Activated gamma-delta T cell treated with anti-CD3 and anti-CD28 coated beads, Interleukin-2, amount 50 U/mL, for 16 hours (primary cell): ENCODE measurements at places on chromosomes 16 and 17.

- DNase-seq: no peak
These were observed 414.1 kb upstream of the SALL1 start for GRCh38 chr16:51565184-51565583.

GRCh38 chr16:85166281-85166680 is 54.0 kb upstream of the CIBAR2 start:
- no peak for DNase-seq

DNA sequence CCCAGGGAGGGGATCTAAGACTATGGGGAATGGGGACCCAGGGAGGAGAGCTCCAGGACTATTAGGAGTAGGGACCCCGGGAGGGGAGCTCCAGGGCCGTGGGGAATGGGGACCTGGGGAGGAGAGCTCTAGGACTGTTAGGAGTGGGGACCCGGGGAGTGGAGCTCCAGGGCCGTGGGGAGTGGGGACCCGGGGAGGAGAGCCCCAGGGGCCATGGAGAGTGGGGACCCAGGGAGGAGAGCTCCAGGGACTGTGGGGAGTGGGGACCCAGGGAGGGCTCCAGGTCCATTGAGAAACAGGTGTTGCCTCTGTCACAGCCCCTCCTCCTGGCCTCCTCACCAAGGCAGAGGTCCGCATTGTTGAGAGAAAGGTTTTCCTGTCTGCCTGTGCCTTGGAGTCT is 16.0 kb downstream of the MPRIP start:
- DNase-seq: no peak

GRCh38 chr17:32590974-32591373 is 104.2 kb downstream of the CDK5R1 start:
- no peak for DNase-seq

DNA sequence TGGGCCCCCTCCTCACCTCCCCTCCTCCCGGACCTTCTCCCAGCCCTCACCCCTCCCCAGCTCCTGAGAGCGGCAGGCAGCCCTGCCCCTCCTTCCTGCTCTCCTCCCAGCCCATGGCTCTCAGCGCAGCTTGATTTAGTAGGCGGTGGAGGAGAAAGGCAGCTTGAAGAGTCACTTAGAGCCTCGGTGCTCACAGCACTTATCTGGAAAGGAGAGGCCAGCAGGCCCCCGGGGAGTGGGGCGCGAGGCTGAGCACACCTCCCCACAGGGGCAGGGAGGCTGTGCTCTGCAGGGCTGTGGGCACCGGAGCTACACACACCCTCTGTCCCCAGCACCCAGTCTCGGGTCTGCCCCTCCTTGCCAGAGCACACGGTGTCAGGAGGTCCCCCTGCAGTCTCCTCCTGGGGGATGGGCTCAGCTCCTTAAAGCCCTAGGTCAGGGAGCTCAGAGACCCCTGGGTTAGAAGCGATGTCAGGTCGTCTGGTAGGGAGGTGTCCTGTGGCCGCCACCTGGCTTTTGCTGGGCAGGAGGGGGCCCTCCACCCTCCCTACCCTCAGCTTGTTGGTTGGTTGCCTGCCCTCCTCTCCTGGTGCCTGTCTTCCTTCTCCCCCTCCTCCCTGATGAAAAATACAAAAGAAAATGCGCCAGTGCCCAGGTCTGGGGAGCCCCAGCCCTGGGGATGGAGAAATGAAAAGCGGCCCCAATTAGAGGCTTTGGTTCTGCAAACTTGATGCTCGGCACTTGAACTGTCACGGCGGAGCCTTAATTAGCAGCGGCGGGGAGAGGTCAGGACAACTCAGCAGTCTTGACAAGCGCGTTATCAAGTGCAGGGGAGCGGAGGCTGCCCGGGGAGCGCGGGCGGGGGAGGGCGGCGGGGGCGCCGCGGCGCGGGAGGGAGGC is 151.1 kb upstream of the GSE1 start:
- no peak for DNase-seq

DNA sequence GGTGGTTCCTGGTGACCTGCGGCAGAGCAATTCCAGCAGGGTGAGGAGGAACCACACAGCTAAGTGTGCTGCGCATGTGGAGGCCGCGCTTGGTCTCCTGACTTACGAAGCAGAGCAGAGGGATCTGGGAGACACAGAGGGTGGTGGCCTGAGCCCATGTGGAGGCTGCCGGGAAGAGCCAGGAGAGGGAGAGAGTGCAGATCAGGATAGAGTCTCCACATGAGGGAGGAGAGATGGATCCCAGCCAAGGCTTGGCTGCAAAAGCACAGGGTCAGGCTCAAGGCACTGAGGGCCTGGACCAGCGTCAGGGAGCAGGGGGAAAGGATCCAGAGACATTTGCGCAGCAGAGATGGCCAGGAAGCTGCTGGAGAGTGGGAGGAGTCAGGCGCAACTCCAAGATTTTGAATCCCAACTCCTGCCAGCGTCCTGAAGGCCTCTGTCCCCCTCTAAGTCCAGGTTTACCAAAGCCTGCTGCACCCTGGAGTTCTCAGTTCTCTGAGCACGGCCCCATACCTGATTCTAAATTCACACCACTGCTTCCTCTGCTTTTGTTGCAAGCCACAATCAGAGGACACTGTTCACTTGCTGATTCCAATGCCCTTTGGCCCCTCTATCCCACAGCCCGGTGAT is 11.3 kb upstream of the MLLT6 start:
- DNase-seq: no peak

DNA sequence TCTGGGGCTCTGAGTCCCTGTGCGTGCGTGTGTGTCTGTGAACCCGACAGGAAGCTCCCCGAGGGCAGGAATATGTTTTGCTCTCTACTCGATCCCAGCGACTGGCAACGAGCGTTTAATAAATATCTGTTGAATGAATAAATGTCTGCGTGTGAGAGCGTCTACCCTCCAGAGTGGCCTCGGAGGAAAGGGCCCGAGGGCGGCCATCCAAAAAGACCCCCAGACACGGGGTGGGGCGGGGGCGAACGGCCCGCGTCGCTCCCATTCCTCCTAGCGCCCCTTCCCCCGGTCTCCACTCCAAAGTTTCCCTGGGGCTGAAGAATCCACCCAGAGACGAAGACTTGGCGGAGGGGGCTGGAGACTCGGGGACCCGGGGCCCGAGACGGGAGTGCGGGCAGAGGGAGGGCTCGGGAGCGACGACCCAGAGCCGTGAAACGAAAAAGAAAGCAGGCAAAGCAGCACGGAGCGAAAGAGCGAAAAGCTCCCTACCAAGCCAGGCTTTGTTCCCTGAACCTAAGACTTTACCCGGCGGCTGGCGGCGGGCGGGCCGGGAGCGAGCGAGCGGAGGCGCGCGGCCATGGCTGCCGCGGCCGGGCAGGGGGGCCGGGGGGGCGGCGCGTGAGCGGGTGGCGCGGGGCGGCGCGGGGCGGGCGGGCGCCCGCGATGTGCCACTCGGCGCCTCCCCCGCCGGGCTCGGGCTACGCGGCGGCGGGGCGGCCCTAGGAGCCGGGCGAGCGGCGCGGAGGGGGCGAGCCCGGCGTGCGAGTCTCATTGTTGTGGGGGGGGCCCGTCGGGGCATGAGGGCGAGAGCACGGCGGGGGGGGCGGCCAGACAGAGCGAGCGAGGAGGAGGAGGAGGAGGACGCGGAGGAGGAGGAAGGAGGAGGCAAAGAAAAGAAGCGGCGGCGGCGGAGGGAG is at the start of gene MLLT6:
Gene MLLT6 (plus strand): TSS at position 668 of the 917 bp plus-strand sequence. CDS start 360 bp downstream, outside the sequence.
- DNase-seq: peak; percentile 61

- DNase-seq: no peak
These were observed 26.4 kb downstream of the TTLL6 start for GRCh38 chr17:48790607-48791127.

DNA sequence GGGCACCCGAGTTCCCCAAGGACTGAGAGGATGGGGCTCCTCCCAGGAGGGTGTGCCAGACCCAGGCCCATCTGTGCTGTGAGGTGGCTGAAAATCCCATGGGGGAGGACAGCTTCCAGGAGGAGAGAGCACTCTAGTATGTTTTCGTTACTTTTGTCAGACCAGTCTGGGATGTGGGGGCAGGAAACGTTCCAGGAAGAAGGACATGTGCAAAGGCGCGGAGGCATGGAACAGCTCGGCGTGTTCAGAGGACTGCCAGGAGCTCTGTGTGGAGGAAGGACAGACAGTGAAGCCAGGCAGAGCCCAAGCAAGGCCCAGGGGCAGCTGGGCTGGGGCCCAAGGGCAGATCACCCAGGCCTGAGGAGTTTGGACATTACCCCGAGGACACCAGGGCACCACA is 7.0 kb downstream of the CA4 start:
- no peak for DNase-seq

DNA sequence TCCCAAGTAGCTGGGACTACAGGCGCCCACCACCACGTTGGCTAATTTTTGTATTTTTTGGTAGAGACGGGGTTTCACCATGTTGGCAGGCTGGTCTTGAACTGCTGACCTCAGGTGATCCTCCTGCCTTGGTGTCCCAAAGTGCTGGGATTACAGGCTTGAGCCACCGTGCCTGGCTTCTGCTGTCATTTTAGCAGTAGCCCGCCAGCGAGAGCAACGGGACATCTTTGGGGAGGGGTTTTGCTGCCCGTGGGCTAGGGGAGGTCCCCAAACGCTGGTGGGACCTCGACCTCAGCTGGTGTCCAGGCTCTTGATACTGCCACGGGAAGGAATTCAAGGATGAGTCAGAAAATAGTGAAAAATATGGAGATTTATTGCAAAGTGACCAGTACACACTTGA is 108.1 kb upstream of the CACNG5 start:
- no peak for DNase-seq

- no peak for DNase-seq
These were observed 118.5 kb upstream of the CACNG5 start for GRCh38 chr17:66716236-66717026.

- no peak for DNase-seq
These were observed 472.1 kb upstream of the C16orf82 start for GRCh38 chr16:26594666-26595065.

GRCh38 chr17:56913353-56913866 is 439 bp downstream of the TRIM25 start:
- peak; percentile 17 for DNase-seq

GRCh38 chr17:79082311-79083190 is 7.9 kb downstream of the ENGASE start:
- DNase-seq: no peak

- DNase-seq: no peak
These were observed 34.8 kb downstream of the PEMT start for GRCh38 chr17:17556671-17557070.

DNA sequence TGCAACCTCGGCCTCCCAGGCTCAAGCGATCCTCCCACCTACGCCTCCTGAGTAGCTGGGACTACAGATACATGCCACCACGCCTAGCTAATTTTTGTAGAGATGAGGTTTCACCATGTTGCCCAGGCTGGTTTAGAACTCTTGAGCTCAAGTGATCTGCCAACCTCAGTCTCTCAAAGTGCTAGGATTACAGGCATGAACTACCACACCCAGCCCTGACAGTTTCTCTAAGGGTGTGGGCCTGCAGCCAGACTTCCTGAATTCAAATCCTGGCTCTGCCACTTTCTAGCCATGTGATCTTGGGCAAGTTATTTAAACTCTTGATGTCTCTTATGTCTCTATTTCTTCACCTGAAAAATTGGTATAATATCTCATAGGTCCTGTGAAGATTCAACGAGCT is 5.6 kb downstream of the CUEDC1 start:
- DNase-seq: no peak

- DNase-seq: no peak
These were observed 26.9 kb downstream of the HSD17B2 start for GRCh38 chr16:82061861-82062525.

DNA sequence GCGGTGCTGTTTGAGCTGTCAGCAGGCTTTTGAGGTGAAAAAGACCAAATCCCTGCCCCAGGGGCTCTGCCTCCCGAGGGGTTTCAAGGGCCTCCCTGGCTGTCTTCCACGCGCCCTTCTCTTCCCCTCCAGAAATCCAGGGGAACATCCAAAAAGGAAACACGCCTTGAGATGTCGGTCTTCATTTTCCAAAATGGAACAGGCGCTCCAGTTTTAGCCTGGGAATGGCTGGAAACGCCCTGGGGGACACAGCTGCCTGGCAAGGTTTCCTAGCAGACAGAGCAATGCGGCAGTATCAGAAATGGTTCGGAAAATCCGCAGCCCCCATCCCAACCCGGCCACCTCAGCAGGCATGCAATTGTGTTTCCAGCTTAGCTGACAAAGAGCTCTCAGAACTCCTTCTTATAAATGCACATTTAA is 16.6 kb upstream of the LITAF start:
- DNase-seq: no peak

DNA sequence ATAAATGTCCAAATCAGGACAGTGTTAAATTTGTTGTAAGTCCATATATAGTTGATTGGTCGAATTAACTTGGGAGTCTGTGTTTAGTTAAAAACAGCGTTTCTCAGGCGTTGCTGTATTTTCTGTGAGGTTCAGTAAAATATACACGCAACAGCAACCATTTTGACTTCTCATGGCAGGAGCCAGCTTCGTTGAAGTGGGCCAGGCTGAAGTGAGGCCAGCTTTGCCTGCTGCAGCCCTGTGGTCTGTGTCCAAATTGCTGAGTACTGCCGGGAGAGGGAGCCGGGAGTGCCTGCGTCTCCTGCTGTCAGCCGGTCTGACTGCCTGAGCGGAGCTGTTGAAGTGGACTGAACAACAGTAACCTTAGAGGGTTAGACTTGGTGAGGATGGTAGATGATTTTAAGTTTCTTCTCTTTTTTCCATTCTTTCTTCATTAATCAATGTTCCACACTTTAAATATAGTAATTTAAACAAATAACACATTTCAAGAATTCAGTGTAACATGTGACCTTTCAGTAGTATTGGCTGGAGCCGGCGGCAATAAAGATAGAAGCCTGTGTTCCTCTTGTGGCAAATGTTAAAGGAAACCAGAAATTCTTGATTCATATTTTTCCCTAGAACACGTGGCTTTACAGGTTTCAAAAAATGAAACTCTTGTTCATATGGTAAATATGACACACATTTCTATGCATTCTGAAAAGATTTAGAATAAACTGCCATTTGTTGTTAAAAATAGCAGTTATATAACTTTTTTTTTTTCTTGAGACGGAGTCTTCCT is 37.0 kb upstream of the ZNF750 start:
- DNase-seq: no peak

DNA sequence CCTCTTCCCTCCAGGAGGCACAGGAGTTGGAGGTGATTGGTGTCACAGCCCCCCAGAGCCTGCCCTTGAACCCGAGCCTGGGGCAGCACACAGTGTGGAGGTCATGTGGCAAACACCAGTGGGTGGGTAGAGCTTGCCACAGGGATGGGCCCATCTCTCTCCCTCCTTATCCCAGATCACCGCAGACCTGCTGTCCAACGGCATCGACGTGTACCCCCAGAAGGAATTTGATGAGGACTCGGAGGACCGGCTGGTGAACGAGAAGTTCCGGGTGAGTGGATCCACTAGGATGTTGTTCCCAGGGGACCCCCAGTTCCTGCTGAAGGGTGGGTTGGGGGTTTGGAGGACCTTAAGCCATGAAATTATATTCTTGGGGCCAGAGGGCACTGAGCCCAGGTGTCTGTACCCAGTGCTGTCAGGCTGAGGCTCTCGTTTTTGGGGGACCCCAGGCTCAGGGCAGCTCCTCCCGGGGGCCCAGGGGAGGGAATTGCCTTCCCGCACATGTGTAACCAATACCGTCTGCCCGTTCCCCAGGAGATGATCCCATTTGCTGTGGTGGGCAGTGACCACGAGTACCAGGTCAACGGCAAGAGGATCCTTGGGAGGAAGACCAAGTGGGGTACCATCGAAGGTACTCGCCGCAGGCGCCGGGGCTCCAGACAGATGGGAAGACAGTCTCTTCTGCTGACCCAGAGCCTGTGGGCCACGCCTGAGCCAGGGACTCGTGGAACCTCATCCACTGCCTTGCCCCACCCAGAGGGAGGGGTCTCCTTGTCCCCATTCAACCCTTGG is 351.9 kb downstream of the SEC14L1 start:
- no peak for DNase-seq
